ENCODE measurements at places on chromosomes 11 and 22.

- DNase-seq: no peak
These were observed 899.6 kb downstream of the OPCML start for GRCh38 chr11:132632641-132633124.

DNA sequence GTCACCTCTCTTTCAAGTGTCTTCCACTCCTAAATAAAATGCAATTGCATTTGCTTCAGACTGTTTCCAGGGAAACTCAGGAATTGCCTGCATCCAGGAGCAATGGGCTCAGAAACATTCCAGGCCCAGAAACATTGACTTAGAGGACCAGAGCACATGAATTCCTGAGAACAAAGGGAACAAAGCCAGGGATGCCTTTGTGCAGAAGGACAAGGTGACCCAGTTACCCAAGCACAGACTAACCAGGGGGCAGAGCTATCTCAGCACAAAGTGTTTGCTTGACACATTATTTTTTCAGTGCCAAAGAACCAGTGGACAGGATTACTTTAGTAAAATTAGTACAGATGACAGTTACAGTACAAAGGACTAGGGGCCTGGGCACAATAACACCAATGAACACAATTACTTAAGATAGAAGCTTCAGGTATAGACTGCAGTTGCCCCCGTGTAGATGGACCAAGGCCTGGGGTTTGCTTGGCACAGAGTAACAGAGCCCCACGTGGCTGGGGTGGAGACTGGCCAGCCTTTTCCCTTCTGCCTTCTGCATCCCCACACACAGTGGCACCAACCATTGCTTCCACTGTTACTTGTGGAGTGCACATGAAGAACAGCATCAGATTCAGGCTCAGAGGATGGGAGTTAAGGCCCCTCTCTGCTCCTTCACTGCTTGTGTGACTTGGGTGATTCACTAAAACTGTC lies 500.8 kb downstream of the INSC start:
- DNase-seq: no peak

DNA sequence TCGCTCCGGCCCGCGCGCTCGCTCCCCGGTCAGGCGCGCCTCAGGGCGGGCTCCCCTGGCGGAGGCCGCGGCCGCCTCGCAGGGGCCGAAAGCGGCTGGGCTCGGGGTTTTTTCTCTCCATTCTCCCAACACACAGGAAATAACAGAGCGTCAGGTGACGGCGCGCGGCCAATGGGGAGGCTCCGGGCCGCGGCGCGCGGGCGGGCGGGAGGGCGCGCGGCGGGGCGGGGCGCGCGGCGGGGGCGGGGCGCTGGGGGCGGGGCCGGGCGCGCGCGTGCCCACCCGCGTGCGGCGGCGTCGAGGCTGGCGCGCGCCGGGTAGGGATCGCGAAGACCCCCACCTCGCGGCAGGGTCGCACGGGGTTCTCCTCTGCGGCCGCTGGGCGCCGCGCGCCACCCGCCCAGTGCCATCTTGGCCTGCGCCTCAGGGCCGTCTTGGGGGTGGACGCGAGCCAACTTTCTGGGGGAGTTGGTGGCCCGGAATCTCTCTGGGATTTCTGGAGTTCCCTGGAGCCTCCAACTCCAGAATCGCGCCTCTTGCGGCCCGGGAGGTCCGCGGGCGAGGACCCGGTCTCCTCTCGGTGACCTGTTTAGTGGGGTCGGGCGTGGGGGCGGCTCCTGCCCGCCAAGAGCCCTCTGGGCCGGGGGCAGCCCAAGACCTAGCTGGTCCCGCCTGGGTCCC lies at the start of gene TCF20:
Gene TCF20 (minus strand): TSS at position 144 of the 681 bp plus-strand sequence. CDS start 55,348 bp downstream, outside the sequence.
- peak; percentile 67 for DNase-seq

- no peak for DNase-seq
These were observed 21.5 kb downstream of the FADS3 start for GRCh38 chr11:61869708-61870451.

DNA sequence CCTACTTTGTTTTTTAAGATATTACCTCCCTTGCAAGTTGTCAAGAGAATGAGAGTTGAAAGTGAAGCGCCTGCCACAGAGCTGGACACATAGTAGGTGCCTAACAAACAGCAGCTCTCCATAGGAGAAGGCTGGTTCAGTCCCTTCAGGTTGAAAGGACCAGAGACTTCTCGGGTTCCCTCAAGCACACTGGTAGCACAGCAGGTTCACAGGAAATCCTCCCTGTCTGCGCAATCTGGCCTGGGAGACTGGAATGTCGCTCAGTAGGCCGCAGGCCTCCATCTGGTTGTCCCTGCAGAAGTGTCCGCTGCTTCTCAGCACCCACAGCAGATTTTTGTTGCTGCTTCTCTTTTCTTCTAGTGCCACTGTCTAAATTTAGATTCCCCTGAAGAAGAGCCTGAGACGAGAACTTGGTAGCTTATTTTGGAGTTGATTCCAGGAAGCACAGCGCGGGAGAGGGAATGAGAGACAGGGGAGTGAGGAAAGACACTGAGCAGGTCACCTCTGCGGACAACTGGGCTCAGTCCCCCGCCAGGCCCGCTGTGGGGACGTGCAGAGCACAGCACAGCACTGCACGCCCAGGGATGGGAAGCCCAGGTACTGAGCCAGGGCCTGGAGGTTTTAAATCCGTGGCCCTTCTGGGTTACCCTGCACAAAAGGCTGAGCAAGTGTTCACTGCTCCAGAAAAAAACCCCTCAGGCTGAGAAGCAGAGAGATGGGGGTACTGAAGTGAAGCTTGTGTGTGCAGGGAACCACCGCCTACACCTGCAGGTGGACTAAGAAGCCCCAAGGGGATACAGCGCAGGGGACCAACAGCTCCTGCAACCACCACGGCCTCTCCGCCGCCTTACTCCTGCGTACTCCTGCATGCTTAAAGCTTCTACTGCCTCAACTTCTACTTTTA lies 31.6 kb downstream of the RBX1 start:
- DNase-seq: no peak

DNA sequence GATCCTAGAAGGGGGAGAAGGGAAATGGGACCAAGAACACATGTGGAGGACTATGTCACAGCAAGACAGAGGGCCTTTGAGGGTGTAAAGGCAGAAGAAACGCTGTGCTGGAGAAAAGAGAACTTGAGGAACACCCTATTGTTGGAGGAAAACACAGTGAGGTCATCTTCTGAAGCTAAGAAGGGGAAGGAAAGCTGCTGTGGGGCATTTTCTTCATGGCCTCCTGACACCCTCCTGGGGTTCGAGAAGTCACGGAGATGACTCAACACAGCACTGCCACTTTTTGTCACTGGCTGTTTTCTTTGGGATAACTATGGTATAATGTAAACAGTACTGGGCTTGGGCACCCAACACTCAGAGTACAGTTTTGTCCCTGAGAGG lies 492.6 kb upstream of the CADM1 start:
- DNase-seq: no peak

DNA sequence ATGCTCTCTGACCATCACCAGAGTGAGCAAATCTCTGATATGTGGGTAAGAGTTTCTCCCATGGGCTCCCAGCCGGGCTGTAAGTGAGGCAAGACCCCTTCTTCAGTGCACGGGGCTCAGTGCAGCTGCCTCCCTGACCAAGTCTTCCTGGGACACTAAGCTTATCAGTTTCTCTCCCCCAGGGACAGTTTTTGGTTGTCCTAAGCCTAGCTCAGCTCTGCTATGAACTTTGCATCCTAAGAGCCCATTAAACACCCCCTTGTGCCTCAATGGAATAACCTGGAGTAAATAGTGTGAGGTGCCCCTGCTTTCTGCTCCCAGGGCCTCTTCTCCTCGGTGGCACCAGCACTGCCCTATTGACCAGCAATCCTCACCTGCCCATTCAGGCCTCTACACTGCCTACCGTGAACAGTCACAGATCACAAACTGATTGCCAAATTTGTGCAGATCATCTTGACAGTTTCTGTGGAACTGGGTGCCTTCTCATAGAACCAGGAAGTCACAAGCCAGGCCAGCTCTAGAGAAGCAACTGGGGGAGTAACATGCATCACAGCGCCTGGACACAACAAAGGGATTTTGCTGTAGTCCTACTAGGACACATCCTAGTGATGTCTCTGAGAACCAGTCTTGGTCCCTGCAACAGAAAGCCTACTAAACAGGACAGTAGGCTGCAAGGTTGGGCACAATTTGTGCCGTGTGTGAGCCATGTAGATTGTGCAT lies 19.5 kb upstream of the IGLL5 start:
- DNase-seq: no peak

DNA sequence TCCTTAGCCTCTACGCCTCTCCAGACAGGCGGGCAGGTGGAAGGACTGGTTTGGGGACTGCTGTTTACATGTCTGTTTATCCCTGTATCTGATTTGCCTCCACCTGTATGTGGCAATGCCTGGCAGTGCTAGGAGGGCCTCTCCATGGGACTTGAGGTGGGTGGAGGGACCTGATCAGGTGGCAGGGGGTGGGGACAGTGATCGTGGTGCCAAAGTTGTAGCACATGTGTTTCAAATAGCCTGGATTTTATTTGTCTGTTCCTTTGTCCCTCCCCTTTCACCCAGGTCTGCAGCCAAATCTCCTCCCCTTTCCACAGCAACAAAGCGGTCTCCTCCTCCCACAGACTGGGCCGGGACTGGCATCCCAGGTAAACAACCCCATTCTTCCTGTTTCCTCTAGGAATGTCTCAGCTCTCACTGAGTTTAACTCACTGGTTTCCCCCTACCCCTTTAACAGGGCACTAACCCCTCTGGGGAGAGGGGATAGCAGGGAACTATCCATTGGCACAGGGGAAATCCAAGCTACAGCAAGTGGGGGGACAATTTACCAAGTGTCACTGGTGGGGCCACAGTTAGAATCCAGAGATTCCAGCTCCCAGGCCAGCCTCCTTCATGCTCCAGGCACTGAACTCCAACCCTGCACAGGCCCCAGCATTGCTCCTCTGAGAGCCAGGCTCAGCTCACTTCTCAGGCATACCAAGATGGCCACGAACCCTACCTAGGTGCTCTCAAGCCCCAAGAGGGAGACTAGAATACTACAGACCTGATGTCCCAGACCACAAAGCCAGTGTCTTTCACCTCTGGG lies 22.9 kb upstream of the TLCD5 start:
- no peak for DNase-seq

DNA sequence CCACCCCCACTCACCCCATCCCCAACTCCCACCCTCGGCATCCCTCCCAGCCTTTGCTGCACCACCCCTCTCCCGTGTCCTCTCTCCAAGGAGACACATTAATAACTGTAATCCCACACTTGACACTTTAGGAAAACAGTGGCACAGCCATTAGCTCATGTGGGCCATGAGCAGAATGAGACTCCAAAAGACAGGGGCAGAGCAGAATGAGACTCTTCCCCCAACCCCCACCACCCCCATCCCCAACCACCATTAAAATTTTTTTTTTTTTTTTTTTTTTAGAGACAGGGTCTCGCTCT lies 6.2 kb upstream of the SLCO2B1 start:
- no peak for DNase-seq

GRCh38 chr11:31874631-31875191 lies 63.6 kb upstream of the PAX6 start:
- no peak for DNase-seq

GRCh38 chr11:26930518-26931247 lies 63.2 kb upstream of the FIBIN start:
- no peak for DNase-seq
